Fibroblast of lung (primary cell): ENCODE measurements at places on chromosomes 7 and 10. TPM values are rescaled to one million over a fixed set of nuclear protein-coding genes. Genes with fewer than 3 reads are reported as not detected.
A peak's percentile ranks its signal among the peaks of the same experiment; 100 is the strongest.

GRCh38 chr10:92742331-92743228 is 52.8 kb downstream of the HHEX start:
- no peak for DNase-seq

Gene NRAP
- not detected in 2 replicates for total RNA-seq

GRCh38 chr7:87154569-87154968 is 2.3 kb downstream of the DMTF1 start:
- DNase-seq = no peak

DNA sequence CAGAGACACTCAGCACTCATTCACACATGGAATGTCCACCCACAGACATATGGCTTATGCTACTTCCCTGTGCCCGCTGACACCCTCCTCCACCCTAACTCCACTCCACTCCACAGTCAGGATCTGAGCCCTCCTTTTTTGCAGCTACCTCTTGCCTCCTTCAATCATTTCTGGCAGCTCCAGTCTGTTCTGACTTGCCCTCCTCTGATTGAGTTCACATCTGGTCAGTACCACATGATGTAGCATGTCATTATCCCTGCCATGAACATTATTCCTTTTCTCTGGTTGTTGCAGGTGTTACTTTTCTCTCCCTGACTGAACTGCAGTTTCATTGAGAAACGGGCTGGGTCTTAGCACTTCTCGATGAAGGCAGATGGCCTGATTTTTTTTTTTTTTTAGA is 130.1 kb upstream of the EGR2 start:
- DNase-seq = no peak

DNA sequence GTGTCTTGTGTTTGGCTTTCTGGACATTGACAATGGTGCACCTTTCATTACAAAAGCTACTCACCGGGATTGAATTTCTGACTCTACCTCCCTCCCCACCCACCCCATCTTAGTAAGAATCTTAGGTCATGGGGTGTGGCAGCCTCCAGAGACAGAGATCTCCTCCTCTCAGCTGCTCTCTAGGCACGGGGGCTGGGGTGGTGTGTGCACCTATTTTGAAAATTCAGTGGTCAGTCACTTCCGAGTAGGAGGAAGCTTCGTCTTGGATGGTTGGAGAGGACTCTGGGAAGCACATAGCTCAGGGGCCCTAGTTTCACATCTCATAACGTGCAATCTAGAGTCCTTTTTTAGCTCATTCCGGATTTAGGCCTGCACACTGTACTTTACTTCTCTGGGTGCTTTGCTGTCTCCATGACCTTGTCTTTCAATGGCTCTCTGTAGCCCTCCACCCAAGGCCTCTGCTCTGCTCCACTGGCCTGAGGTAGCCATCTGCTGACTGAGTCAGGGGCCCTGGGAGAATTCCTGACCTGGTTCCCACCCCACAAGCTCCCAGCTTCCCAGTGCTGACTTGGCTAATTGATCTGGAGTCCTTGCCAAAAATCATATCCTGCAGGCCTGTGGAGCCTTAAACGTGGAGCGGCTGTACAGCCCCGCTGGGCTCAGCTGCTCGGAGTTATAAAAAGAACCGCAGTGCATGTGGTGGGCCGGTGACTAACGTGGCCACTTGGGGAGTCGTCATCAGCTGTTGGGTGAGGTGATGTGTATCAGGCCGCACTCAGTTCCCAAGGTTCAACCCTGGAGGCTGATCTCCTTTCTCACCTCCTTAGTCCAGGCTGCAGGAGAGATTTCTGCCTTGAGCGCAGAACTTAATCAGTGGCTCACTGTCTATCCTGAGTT is 19.3 kb upstream of the ADAMTS14 start:
- DNase-seq = peak; percentile 98

DNA sequence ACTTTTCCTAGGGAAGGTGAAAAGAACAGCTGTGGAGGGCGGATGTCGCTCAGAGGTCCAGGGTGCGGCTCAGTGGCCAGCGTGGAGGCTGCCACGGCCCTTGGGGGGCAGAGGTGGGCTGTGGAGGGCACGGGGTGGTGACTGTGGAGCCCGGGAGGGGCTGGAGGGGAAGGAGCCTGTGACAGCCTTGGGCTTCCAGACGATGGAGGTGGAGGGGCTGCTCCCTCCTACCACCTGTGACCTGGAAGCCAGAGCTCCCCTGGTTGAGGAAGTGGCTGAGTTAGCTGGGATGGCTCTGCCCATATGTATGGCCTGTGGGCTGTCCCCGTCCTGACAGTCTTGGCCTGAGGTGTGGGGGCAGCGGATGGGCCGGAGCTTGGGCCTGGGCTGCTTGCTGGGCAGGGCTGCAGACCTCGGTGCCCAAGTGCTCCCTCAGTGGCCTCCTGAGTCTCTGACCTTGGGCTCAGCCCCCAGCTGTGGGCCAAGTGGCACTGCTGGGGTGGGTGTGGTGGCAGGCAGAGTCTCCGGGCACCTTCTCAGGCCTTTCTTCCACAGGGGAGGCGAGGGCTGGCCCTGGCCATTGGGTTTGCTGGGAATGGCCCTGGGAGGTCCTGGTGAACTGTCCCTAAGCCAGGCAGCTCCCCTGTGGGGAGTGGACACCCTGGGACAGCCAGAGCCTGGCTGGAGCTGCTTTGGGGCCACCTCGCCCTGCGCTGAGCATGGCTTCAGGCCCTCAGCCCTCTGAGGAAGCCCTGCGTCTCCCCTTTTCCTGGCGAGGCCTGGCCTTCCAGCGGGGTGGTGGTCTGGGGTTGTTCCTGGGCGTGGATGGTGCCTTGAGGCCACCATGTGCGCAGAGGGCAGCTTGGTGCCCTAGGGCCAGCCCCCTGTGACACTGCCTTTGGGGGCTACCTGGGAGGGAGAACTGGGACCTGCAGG is 3.9 kb downstream of the BRI3 start:
- DNase-seq = no peak

DNA sequence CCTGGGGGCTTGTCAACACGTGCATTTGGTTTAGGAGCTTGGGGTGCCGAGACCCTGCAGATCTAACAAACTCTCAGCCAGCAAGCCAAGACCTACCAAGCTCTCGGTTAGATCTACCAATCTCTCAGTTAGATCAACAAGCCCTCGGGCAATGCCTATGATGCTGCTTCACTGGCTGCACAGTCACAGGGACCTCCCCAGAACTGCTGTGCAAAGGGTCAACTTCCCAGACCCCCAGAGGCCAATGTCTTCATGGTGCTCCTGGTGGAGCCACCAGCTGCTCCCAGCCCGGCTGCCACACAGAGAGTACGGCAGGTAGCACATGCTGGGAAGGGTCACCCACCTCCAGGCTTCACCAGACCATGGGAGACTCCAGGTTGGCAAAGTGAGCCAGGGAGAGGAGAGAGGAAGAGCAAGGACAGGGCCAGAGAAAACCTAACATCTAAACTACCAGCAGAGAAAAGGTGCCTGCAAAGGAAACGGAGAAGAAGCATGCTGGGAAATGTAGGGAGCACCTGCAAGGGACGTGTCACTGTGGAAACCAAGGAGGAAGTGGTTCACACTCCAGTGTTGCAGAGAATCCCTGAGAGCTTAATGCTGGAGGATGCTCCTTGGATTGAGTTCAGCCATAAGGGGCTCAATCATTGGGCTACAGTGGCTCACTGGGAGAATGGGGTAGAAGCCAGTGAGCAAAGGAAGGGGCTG is 51.5 kb upstream of the GDF10 start:
- no peak for DNase-seq

- no peak for DNase-seq
Measured at GRCh38 chr10:72935361-72935760, 19.2 kb downstream of the PLA2G12B start.

Gene NEUROG3
- total RNA-seq = not detected in 2 replicates

Gene NKX6-2
- total RNA-seq = not detected in 2 replicates

Gene CRPPA
- 1.0 and 1.5 TPM in 2 replicates for total RNA-seq

DNA sequence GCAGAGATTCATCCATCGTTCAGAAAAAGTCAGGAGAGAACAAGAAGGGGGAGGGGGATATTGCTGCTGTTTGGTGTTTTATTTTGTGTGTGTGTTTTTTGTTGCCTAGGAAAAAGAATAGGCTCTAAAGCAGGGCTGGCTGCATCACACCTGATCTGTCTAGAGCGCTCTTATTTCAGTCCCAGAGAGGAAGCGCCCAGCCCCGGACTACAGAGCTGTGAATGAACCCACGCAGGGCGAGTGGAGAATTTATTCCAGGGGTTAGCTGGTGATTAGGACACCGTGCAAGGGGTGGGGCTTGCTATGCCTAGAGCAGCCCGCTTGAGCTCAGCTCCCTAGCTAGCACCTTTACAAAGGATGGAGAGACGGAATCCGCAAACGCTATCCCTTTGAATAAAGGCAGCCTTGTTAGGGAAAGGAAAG is 621 bp upstream of the FAM13C start:
- peak; percentile 63 for DNase-seq

DNA sequence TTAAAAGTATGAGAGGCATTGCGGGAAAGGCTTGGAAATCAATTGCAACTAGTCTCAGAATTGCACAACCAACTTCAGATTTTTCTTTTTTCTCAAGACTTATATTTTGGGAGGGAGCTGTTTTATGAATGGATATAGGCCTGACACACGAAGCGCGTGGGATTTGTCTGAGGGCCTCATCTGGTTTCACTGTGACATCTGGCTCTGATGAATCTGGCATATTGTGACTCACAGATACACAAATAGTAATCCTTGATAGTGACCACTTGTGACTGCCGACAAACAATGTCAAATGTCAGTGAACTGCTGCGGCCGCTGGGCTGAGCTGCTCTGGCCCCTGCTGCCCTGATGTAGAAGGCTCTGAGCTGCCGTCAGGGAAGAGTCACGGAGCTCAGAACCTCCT is 655.1 kb downstream of the INHBA start:
- peak; percentile 54 for DNase-seq

GRCh38 chr7:32559480-32559879 is 64.2 kb downstream of the AVL9 start:
- no peak for DNase-seq

DNA sequence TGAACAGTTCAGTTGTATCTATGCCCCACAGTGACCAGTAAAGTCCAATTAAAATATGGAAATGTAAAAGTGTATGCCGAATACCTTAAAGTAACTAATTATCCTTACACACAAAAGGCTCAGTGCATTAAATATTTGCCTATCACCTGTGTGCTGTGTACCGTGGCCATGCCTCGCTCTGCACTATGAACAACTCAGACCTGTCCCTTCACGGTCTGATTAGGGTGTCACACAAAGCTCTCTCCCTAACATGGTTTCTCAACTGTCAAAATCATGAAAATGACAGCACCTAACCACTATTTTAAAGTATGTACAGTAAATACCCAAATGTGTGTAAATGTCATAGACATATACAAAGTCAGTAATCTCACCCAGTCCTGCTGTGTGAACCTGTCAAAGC is 43.1 kb downstream of the STK17A start:
- DNase-seq = no peak

- no peak for DNase-seq
Measured at GRCh38 chr10:46528675-46529615, 27.5 kb downstream of the GPRIN2 start.

Gene SPDYE1
- under 0.01 TPM in 1 of 2 replicates, not detected in the other for total RNA-seq

- DNase-seq = no peak
Measured at GRCh38 chr10:129833468-129833950, 130.6 kb downstream of the EBF3 start.

DNA sequence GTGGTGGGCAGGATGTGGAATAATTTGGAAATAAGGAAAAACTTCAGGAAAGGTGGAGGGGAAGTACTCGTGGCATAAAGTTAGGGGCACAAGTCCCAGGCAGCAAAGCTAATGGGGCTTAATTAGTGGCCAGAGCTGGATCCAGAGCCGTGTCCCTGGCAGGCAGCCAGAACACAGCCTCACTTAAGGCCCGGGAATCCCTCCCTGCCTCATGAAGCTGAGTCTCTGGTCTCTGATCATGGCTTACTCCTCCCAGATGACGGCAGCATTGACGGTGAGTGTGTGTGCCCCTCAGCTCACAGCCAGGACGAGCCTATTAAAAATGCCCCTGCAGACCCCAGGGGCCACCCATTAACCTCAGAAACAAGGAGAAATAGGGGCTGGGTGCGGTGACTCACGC is 48.2 kb upstream of the NPTX2 start:
- DNase-seq = no peak

- peak; percentile 21 for DNase-seq
Measured at GRCh38 chr10:101444058-101444898, 90.3 kb downstream of the BTRC start.

Gene ADARB2
- total RNA-seq = not detected in 2 replicates

Gene GHRHR
- not detected in 2 replicates for total RNA-seq

DNA sequence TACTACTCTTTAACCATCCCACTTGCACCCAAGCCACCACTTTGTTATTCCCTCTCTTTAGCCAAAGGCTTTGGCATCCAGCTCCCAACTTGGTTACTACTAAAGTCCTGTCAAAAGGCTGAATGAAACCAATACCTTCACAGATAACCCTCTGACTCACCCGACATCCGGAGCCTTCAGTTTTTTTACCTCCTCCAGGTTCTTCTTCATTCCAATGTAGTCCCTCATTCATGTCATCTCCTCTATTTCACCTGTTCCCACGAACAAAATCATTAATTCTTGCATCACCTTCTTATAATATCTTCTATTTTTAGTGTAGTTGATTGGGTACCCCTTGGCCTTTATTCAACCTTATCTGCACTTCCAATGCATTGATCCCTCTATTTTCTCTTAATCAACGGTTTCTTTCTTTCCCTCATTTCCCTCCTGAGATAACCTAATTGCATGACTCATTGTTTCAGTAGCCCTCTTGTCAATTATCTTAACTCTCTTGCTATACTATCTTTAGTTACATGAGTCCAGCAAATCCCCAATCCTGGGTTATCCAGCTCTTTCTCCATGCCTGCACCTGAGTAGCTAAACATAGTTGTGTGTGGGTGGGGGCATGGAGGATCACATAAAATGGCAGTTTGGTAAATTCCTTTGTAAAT is 87.2 kb upstream of the COL1A2 start:
- no peak for DNase-seq

Gene C10orf105
- under 0.01 TPM in 2 replicates for total RNA-seq

- no peak for DNase-seq
Measured at GRCh38 chr7:80922253-80923049, 3.6 kb upstream of the SEMA3C start.

DNA sequence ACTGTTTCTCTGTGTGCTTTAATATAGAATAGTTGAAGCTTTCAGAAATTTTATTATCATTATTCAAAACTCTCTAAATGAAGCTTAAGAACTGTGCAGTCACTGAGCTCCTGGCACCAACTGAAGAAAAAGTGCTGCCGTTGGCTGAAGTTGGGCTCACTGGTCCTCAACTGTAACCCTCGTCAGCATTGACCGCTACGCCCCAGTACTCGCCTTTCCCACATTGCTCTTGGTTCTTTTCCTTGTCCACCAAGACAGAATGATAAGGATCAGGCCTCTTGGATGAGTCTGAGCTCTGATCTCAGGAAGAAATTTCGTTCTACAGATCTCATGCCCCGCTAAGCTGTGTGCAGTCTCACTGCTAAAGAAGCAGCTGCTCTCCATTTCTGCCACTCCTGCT is 7.9 kb upstream of the TAF3 start:
- no peak for DNase-seq

Gene SPDYE2
- not detected in 2 replicates for total RNA-seq

- DNase-seq = peak; percentile 51
Measured at GRCh38 chr10:80462981-80463741, 9.1 kb downstream of the TSPAN14 start.

DNA sequence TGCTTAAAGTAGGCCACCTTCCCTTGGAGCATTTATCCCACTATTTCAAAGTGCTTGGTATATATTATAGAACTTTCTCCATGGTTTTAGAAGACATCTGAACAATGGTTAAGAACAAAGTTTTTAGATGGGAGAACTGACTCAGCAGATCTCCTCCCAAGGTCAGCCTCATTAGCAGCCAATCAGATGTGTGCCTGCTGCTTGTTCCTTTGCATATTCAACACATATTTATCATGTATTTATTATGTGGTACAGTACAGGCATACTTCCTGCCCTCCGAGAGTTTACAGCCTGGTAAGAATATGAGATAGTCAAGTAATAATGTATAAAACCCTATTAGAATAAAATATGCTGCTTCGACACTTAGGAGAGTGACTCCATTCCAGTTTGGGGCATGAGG is 120.1 kb upstream of the NRP1 start:
- no peak for DNase-seq
